Activated CD8-positive, alpha-beta memory T cell treated with anti-CD3 and anti-CD28 coated beads for 36 hours (primary cell): ENCODE measurements at places on chromosomes 5 and 9. TPM values are rescaled to one million over a fixed set of nuclear protein-coding genes. Genes with fewer than 3 reads are reported as not detected.

The F2R gene
- total RNA-seq: 16.1 TPM

The DAB2IP gene
- 0.38 TPM for total RNA-seq

The SLC1A3 gene
- total RNA-seq: not detected

The IL3 gene
- total RNA-seq: 68.0 TPM

The MEIKIN gene
- total RNA-seq: not detected

The MEF2C gene
- 0.15 TPM for total RNA-seq

The DRD1 gene
- not detected for total RNA-seq

The TRIM36 gene
- total RNA-seq: 0.40 TPM

The ANKRD55 gene
- not detected for total RNA-seq

The FNBP1 gene
- 205 TPM for total RNA-seq
